ENCODE measurements at places on chromosomes 3 and 15.

GRCh38 chr3:45765958-45766357 is 30.4 kb downstream of the SLC6A20 start:
- no peak for DNase-seq

DNA sequence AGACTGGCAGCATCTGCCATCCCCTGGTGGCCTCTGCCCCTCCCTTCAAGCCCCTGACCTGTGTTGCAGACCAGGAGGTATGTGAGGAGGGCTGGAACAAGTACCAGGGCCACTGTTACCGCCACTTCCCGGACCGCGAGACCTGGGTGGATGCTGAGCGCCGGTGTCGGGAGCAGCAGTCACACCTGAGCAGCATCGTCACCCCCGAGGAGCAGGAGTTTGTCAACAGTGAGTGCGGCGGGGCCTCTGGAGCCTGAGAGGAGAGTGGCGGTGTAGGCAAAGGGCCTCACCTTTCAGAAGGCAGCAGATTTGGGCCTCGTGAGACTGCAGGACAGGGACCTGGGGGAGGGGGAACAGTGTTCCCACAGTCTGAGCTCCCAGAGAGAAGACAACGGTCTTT is 24.0 kb downstream of the HAPLN3 start:
- DNase-seq: no peak

DNA sequence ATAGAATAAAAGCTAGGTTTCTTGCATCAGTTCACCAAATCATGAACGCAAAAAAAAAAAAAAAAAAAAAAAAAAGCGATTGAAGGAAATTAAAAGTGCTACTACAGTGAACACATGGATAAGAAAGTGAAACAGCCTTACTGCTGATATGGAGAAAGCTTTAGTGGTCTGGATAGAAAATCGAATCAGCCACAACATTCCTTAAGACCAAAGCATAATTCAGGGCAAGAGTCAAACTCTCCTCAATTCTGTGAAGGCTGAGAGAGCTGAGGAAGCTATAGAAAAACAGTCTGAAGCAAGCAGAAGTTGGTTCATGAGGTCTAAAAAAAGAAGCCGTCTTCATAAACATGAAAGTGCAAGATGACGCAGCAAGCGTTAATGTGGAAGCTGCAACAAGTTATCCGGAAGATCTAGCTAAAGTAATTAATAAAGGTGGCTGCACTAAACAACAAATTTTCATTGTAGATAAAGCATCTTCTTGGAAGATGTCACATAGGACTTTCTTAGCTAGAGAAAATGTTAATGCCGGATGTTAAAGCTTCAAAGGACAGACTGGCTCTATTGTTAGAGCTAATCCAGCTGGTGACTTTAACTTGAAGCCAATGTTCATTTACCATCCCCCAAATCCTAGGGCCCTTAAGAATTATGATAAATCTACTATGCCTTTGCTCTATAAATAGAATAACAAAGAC is 19.2 kb downstream of the P3H2 start:
- DNase-seq: no peak

DNA sequence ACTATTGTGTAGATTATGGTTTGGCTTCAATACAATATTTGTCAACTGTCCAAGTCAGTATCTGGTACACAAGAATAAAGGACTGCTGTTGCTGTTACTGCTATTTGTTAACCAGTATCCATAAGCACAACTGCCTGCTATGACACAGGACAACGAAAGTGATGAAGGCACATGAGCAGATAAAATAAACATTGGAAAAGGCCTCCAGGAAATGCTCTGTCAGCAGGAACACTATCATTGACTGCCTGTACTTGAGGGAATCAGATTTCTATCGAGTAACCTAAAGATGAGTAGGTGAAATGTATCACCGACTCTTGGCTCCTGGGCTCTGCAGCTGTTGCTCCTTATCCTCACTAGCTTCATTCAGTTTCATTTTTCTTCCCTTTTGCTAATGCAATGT is 56.5 kb downstream of the FMN1 start:
- DNase-seq: no peak

GRCh38 chr3:71497971-71498444 is 85.5 kb downstream of the FOXP1 start:
- no peak for DNase-seq

DNA sequence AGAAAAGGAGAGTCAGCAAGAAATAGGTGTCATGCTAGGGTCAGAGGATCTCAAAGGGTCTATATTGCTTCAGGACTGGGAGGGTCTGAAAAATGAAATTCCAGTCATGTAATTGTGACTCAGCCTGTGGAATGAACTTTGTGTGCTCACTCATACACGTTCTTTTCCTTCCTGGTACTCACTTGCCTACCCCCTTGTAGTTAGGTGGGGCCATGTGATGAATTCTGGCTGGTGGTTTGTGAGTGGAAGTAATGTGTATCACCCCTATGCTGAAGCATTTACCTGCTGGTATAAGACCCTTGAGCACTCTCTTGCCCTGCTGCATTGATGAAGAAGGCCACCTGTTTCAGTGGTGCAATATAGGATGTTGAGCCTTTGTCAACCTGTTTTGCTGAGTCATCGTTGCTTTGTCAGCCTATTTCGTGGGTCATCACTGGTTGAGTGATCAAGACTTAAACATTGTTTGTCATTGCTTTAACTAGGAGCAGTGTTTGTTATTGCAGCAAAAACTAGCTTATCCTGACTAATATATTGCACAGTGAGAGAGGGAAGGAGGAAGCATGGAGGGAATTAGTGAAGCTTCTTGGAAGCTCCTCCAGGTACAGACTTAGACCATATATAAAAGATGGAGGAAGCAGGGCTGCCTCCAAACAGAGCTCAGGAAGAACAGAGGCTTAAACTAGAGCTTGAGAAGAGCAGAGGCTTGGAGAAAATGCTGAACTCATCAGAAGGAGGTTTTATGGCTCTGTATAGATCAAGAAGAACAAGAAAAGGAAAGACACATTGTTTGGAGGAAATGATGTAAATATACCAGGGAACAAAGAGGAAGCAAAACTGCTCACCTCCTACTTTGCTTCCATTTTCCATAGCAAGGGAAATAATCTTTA is 28.9 kb downstream of the TLNRD1 start:
- DNase-seq: no peak
